Left renal cortex interstitium (tissue), 4 donors: ENCODE measurements at places on chromosomes 1 and 21. TPM values are rescaled to one million over a fixed set of nuclear protein-coding genes. Genes with fewer than 3 reads are reported as not detected.

DNA sequence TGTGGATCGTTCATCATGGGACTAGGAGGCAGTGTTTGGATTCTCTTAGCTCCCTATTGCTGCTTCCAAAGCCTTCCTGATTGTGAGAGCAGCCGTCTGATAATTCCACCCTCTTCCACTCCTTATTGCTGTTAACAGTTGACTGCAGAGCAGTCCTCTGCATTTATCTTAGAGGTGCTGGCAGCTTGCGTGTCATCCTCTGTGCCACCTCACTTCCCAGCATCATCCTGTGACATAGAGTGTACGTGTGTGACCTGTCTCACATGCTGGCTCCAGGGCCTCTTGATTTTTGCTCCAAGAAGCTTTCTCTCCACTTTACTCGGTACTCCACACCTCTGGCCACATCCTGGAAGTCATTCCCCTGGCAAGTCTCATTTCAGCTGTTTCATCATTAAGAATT lies 53.0 kb upstream of the DYNLT5 start:
- DNase-seq, result no peak

- no peak for DNase-seq
Measured at GRCh38 chr1:7390604-7391000, 380.5 kb upstream of the VAMP3 start.

DNA sequence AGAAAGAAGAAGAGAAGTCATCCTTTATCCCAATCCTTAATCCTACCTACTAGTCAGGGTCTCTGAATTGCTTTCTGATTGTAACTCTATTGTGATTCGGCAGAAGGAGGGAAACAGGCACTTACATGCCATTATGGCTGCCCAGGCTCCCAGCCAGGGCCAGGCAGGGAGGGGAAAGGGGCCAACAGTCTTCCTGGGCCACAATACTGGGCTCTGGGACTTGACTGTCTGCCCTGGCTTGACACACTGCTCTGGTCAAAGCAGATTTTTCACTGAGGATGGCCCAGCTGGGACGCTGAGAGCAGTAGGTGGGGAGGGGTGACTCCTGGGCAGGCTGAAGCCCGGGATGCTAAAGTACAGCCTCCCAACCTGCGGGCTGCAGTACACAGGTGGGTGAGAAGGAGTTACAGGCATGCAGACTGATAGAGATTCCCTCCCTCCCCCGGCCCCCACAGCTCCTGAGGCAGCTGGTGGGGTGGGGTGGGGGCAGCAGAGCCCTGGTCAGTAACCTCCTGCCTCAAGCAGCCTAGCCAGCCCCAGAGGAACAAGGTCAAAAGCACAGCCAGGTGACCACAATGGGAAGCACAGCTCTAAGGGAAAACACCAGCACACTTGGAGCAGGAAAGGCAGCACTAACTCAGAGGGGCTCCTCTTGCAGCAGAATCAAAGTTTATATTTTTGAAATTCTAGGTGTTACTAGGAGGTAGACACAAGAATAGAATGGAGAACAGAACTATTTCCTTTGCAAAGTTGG lies 25.3 kb downstream of the KCND3 start:
- no peak for DNase-seq

DNA sequence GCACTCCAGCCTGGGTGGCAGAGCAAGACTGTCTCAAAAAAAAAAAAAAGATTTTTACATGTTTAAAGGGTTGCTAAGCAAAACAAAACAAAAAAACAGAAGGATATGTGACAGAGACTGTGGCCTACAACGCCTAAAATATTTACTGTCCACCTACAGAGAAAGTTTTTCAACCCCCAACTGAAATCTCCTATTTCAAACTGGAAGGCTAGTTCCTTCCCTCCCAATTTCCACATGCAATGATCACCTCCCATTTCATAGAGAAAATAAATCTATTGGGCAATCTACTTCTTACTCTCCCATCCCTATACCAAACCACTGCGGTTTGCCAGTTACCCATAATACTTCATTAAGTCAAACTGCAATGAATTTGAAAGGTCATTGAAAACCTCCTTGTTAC lies 74.2 kb downstream of the ST3GAL3 start:
- no peak for DNase-seq

DNA sequence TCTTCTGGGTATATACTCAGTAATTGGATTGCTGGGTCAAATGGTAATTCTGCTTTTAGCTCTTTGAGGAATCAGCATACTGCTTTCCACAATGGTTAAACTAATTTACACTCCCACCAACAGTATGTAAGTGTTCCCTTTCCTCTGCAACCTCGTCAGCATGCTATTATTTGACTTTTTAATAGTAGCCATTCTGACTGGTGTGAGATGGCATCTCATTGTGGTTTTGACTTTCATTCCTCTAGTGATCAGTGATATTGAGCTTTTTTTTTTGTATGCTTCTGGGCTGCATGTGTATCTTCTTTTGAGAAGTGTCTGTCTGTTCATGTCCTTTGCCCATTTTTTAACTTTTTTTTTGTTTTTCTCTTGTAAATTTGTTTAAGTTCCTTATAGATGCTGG lies 279.4 kb downstream of the PTGER3 start:
- no peak for DNase-seq

GRCh38 chr1:68173936-68174737 lies 58.2 kb downstream of the WLS start:
- peak; percentile 46 for DNase-seq

- no peak for DNase-seq
Measured at GRCh38 chr1:222420633-222421032, 127.3 kb downstream of the HHIPL2 start.

DNA sequence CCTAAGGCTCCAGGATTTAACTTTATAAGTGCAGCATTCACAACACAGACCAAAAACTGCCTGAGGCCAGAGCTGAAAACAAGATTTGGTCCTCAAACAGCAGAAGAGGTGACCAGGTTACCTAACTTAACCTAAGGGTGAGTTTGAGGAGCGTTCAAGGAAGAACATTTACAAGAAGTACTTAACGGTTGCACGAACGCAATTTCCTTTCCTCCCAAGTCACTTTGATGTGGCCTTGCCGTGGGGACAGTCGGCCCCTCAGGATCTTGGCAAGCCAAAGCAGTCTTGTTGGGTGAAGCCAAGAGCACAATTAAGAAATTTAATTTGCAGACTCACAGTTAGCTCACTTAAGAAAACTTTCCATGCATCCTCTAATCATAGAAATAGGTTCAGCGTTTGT lies 202.6 kb upstream of the COA6 start:
- DNase-seq, result no peak

DNA sequence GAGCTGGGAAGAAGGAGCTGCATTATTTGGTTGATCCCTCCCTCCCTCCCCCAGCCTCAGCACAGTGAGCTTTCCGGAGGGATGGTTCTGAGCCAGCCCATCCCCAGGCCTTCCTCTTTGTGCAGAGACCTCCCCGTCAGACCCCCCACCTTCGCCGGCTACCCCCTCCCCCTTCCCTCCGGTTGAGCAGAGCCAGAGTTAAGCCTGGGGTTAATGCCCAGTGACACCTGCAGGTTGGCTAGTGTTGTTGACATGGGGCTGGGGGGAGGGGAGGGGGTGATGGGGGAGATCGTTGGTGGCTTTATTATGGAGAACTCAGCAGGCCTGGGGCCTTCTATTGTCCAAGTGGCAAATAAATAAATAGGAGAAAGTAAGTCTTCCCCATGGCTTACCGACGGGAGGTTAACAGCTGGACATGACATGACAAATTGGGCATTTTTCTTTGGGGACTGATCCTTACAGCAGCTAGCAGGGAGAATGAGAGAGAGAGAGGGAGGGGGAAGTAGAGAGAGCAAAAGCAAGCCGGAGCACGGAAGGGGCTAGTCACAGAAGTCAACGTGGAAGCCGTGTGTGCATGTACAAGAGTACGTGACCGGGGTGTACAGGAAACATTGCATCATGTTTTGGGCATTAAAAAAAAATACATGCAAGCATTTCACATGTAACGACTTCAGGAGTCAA lies 131.1 kb downstream of the TMEM53 start:
- no peak for DNase-seq

- no peak for DNase-seq
Measured at GRCh38 chr1:34946211-34946610, 16.8 kb upstream of the DLGAP3 start.

DNA sequence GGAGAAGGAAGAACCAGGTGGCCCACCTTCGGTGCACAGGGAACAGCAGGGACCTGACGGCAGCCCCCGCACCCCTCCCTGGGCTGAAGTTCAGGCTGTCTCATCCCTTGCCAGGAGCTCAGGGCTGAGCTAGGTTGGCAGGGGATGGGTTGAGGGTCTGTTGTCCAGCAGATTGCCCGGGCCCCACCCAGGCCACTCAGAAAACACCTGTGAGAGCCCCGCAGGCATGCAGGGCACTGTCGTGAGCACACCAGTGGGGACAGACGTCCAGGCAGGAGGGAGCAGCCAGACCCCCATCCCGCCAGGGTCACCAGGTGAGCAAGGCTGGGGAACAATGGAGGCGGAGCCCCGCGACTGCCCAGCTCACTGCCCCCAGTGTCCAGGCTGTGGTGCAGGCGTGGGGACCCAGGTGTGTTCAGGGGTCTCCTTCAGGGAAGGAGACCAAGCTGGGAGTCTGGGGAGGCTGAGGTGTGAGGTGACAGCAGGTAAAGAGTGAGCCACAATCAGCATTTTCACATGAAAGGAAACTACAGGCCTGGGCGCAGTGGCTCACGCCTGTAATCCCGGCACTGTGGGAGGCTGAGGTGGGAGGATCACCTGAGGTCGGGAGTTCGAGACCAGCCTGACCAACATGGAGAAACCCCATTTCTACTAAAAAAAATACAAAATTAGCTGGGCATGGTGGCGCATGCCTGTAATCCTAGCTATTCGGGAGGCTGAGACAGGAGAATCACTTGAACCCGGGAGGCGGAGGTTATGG lies 9.4 kb upstream of the SAMD11 start:
- DNase-seq, result no peak

- DNase-seq, result no peak
Measured at GRCh38 chr1:57376041-57376440, 47.8 kb downstream of the DAB1 start.

DNA sequence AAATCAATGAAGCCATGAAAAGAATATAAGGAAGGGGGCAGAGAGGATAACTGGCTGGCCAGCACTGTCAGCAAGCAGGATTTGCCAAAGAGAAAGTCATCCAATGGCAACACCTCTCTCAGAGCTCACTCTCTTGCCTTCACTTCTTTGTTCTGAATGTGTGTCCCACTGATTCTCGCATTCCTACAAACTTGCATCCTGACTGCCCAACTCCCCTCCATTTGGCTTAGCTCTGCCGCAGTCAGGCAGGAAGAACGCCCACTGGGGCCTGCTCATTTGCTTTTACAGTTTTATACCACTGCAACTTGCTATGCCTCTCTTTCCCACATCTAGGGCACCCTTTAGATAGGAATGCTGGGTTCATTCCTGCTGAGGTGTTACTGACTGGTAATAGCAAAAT lies 364.2 kb upstream of the ST6GALNAC5 start:
- DNase-seq, result no peak

DNA sequence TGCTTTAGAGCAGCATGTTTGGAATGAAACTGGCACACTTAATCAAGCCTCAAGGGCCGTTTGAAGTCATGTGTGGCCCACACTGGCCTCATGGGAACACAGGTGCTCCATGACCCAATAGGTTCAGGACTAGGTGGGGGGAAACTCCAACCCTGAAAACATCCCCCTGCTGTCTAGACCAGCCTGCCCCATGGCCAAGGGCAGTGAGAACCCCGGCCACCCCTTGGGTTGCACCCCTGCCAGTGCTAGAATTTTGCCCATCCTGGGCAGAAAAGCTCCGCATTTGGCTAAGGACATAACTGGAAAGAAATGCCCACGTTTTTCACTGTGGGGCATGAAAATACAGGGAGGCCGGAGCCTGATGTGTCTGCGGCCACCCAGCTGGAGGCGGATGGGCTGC lies 6.1 kb upstream of the PTGER3 start:
- DNase-seq, result no peak

- no peak for DNase-seq
Measured at GRCh38 chr1:6275826-6276782, 15.2 kb upstream of the GPR153 start.

GRCh38 chr1:22815421-22816066 lies 104.9 kb downstream of the EPHB2 start:
- DNase-seq, result no peak

GRCh38 chr1:4585216-4585615 lies 69.2 kb upstream of the AJAP1 start:
- DNase-seq, result no peak

GRCh38 chr1:207923121-207923520 lies 12.2 kb upstream of the CD34 start:
- DNase-seq, result no peak

DNA sequence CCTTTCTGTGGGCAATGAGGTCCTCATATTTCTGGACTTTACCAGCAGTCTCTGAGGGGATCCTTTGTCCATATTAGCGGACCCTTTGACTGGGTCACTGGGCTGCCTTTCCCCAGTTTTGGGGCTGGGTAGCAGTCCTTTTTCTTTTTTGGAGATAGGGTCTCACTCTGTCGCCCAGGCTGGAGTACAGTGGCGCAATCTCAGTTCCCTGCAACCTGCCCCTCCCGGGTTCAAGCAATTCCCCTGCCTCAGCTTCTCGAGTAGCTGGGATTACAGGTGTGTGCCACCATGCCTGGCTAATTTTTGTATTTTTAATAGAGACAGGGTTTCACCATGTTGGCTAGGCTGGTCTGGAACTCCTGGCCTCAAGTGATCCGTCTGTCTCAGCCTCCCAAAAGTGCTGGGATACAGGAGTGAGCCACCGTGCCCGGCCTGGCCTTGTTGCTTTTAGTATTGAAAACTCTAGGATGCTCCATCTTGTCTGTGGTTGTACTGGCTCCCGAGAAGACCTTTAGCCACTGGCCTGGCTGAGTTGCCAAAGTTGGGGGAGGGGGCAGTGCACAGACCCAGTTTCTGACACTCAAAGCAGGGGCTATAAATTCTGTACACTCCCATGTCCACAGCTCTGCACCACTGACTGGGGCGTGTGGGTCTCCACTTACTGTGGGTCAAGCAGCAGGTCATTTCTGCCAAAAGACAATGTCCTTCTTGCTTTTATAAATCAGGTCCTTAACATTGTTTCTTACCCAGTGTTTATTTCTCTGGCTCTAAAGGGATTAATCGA lies 33.1 kb downstream of the MAN1C1 start:
- no peak for DNase-seq

DNA sequence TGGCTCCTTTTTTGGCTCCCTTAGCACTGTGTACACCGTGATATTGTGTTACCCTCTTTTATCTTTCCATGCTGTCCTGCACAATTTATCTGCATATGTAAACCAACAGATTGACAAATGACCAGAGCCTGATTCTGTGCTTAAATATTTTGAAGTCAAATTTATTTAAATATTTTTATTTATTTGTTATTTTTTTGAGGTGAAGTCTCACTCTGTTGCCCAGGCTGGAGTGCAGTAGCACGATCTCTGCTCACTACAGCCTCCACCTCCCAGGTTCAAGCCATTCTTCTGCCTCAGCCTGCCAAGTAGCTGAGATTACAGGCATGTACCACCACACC lies 12.8 kb downstream of the PMF1 start:
- DNase-seq, result no peak

Gene NUF2
- polyA plus RNA-seq, result 31.0 TPM

Gene MROH9
- not detected for polyA plus RNA-seq

Gene SLFNL1
- polyA plus RNA-seq, result 0.27 TPM

Gene AGTRAP
- 38.9 TPM for polyA plus RNA-seq

Gene TNFSF18
- 0.24 TPM for polyA plus RNA-seq
